Fibroblast of skin of abdomen (primary cell): ENCODE measurements at places on chromosomes 12 and 14.
A peak's percentile ranks its signal among the peaks of the same experiment; 100 is the strongest.

DNA sequence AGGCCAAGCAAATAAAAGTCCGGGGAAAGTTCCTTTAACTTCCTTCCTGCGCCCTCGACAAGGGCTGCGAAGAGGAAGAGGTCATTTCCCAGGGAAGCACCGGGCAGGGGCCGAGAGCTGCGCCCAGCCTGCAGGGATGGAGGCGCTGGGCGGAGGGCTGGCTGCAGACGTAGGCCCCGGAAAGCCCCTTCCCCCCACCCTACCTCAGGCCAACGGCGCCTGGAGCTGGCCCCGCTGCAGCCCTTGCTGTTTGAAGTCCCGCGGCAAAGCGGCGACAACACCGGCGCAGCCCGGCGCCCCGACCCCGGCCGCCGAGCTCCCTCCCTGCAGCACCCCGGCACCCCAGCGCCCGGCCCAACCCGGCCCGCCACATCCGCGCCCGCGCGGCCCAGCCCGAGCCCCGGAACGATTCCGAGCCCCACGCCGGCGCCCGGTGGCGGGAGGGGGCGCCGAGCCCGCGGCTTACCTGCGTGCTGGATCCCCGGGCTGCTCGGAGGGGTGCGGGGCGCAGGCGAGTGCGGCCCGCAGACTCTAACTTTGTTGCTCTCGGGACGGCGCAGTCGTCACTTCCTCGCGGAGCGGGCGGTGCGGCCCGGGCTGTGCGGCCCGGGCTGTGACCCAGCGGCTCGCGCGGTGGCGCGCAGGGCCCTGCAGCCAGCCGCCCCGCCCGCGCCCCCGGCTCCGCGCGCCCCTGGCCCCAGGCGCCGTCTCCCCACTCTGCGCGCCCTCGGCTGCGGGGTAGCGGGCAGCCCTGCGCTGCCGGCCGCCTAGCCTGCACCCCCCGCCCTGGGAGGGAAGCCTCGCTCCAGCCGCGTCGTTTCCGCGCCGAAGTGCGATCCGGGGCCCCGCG, 64.8 kb upstream of the PTGR2 start:
- DNase-seq: peak; percentile 50

- DNase-seq: peak; percentile 94
These were observed 15.4 kb upstream of the NIN start for GRCh38 chr14:50846226-50846880.

- DNase-seq: peak; percentile 79
These were observed 34.2 kb downstream of the RTRAF start for GRCh38 chr14:52023518-52023917.

DNA sequence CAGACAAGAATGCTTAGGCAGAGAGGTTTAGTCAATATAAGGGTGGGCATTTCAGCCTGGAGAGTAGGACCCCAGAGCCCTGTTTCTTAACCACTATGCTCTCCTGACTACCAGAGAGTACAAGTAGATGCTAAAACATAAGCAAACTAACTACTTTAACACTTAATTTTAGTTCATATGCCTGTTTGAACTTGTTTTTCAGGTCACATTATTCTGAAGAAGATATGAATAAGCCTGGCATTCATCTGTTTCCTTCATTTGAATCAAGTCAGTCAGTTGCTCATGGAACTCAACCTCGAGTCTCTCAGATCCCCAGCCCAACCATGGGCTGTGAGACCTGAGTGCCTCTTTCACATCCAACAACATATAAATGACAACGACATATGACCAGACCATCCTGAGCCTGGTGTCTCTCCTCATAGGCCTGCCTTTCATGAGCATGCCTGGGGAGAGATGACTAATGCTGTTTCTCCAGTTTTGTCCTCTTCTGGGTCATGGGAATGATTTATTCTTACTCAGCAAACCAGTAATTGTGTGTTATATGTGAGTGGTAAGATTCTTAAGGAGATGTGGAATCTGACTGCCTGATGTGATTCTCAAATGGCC, 251.1 kb upstream of the BTG1 start:
- DNase-seq: peak; percentile 74

GRCh38 chr12:27148373-27148772, 66.0 kb upstream of the C12orf71 start:
- DNase-seq: no peak

GRCh38 chr14:68284333-68284732, 464.8 kb downstream of the RAD51B start:
- DNase-seq: no peak

- DNase-seq: peak; percentile 42
These were observed 154.4 kb downstream of the CALM1 start for GRCh38 chr14:90551070-90551704.

DNA sequence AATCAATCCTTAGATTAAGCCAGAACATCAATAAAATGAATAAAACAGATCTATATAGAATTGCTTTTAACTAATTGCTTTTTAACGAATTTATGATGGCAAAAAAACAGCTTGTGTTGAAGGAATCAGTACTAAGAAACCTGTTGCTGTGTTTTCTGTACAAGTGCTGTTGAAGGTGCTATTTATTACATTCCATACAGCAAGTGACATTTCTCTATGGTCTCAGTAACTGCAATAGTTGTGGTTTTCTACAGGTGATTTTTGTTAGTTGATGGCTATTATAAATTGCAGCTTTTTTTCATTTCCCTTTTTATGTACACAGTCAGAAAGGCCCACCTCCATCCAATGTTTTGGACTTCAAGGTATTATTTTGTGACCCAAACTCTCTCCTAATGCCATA, 56.6 kb downstream of the SLC2A13 start:
- DNase-seq: no peak

DNA sequence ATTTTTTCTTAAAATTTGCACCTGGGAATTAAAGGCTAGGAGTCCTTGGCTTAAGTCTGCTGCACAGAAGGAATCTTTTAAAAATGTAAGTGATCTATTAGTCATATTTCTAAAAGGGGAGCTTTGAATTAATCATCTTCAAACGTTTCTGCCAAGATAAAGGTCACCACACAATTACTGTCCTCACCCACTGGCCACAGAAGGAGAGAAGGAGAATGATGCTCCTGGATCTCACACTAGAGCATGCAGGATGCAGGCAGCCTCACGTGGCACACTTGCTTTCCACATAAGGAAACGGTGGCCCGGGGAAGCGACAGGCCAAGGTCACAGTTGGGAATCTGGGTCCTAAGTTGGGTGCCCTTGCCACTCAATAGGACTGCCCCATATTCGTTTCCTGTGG, 16.9 kb downstream of the PLEKHG7 start:
- DNase-seq: peak; percentile 12

DNA sequence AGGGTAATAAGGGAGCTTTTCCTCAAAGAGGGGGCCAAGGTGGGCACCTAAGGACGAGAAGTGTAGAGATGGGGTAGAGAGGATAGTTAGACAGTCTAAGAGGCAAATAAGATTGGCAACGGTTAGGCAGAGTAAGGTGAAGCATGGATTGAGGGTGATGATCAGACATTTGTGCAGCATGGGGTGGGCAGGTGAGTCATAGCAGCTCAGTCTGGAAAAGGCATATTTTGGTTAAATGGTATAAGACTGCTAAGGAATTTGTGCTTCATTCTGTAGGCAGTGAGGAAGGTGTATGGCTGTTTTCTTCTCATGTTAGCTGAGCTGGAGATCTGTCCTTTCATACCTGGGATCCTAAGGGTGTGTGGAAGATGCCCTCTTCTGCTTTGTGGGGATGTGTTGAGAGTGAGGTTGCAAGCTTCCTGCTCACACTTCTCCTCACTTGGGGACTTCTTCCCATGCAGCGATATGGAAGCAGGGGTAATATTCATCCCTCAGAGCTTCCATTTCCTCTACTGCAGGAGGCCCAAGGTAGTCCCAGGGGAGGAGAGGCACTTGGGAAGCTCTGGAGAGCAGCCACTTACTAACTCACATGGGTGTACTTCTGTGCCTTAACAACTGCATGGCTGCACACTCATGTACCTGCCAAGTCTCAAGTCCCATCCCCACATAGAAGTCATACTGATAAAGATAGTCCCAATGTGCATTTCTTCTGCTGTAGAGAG, 28.9 kb downstream of the GSG1 start:
- DNase-seq: peak; percentile 39

DNA sequence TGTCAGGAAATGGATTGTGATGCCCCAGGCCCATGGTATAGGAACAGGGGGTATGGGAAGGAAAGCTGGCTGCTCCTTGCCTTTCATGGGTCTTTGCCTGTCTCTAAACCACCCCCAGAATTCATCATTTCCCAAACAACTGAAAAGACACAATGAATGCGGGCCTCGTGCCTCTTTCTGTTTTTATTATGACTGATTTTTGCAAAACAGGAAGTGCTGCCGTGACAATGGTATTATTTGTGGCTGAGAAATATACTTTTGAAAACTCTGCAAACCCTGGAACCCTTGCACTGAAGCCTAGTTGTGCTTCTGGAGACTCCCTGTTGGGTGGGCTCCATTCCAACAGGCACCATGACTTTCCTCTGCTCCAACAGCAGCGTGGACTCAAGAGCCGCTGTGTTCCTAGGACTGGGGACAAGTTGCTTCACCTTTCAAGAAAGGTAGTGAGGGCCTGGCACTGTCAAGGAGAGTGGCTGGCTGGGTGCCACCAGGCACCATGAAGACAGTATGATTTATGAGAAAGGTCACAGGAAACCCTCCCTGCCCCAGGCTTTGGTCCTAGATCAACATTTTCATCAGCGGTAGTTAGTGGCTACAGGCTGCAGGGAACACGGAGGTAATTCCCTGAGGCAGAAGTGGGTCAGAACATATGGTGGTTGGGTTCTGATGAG, 4.8 kb upstream of the DGLUCY start:
- no peak for DNase-seq

- DNase-seq: no peak
These were observed 13.7 kb downstream of the APPL2 start for GRCh38 chr12:105222284-105222655.

DNA sequence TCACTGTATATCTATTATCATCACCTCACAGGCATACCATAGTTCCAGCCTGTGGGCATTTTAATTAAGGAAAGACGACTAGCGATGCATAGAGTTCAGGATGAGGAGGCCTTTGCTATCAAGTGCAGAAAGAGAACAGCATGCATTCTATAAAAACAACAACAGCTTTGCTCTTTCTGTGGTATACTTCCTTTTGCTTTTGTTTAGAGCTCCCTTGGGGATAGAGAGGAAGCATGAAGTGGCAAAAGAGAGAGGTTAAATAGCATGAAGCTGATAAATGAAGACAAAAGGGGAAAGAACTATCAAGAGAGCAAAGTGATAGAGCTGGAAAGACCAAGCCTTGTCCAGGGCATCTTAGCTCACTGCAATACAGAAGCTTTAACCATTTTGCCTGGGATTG, 23.5 kb downstream of the IFNG-AS1 start:
- no peak for DNase-seq

DNA sequence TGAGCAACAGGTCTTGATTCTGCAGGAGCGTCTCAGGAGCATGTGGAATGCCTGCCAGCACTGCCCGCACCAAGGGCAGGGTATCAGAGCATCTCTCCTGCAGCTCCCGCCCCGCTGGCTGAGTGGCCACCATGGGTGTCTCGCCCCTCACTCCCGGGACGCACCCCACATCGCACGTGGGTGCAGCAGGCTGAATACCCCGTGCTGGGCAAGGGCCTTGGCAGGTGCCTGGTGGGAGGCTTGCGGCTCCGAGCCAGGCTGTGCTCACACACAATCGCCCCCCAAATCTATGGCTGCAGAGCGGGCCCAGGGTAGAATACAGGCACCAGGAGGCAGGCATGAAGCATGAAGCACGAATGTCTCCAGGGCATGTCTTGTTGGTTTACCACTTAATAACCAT, 103.9 kb upstream of the TMEM132D start:
- no peak for DNase-seq

GRCh38 chr12:95721320-95721719, 69.2 kb downstream of the NTN4 start:
- DNase-seq: no peak

DNA sequence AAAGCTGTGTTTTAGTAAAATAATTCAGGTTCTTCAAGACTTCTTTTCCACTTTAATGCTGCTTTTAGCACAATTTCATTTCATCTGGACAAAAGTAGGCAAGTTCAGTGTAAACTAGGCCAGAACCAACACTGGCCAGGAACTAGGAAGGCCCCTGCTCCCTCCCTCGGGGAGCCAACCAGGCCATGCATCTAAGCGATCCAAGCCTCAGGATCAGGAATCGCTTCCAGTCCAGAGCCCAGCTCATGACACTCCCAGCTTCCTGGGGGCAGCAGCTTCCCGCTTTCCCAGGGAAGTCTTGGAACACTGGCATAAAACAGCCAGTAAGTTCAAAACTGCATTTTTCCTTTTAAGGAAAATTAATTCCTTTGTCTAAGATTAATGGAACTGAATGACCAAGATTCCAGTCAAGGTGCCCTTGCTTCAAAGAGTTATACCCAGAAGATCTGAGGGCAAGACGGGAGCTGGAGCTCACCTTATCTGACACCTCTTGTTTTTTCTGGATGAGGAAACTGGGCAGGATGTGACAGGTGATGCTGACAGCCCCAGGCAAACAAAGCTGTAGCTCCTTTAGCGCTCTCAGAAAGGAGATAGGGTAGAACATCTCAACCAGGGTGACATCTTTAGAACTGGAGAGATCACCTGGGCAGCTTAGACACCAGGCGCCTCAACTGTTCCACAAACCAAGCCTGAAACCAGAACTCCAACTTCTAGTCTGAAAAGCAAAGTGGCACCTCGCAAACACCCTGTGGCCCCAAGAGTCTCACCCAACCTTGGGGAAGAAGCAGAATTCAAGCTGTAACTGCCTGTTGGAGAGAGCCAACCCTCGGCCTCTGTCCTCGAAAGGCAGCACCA, 61.4 kb upstream of the PNMA1 start:
- no peak for DNase-seq

GRCh38 chr14:51547260-51547659, 104.5 kb upstream of the FRMD6 start:
- peak; percentile 99 for DNase-seq

- no peak for DNase-seq
These were observed 130.0 kb downstream of the TSPAN9 start for GRCh38 chr12:3207175-3207574.

DNA sequence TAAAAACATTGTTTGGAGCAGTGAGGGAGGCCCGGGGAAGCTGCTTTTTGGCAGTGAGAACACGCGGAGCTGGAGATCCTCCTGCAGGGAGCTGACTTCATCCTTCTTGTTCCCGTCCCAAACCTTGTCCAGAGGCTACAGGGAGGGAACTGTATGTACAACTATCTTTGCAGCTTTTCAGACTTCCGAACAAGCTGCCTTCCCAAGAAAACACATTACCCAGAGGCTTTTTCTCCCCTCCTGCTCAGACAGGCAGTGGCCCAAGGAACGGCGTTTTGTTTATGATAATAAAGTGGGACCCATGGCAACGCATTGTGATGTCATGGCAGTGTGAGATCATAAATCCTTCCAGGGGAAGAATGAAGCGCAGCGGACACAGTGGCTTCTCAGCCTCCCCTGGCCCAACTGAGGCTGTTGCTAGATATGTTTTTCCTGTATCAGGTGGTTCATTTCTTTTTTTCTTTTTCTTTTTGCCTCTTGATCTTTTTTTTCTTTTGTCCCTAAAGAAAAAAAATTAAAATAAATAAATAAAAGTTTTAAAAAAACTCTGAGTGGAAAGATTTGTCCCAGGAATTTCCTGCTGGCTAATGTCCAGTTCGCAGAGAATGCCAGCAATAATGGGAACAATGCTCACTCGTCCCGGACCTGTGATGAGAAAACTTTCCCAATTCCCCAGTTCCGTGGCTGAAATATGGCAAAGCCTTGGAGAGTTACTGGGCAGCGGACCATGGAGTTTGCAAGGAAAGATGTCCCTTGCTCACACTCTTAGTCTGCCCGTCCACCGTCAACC, 103.4 kb upstream of the MAP1LC3B2 start:
- DNase-seq: peak; percentile 93
